ENCODE measurements at places on chromosomes 4 and X.
A peak's percentile ranks its signal among the peaks of the same experiment; 100 is the strongest.

DNA sequence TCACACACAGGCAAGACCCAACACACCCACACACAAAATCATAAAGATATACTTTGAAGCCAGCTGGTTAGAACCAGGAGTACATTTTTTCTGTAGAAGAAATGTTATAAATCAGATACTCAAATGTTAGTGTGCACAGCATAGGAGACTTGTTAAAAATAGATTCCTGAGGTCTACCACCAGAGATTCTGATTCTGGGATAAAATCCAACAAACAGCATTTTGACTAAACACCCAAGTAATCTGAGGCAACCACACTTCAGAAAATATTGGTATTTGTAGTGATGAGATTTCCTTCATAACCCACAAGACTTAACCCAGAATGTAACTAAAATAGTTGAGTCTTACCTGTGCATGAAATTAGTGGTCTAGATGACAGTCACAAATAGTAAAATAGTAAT is 301.8 kb downstream of the HNRNPD start:
- no peak for DNase-seq

- no peak for DNase-seq
Measured at GRCh38 chr4:106893903-106894302, 142.2 kb downstream of the DKK2 start.

GRCh38 chr4:37671072-37671471 is 15.1 kb downstream of the RELL1 start:
- no peak for DNase-seq

DNA sequence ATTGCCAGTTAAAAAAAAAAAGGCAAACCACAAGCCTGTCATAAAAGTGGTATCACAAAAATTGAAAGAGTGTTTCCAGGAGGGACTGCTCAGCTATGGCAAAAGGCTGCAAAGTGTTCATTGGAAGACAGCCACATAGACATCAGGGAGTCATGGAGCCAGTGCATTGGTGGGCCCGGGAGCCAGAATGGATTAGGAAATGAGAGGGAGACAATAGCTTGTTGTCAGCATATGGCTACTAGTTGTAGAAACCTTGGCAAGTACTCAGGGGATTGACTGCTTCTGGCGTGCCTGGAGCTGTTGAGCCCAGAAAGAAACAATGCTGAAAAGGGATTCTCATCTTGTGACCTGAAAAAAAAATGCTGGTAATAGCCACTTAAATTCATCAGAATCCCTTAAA is 5.0 kb downstream of the GAR1 start:
- no peak for DNase-seq

DNA sequence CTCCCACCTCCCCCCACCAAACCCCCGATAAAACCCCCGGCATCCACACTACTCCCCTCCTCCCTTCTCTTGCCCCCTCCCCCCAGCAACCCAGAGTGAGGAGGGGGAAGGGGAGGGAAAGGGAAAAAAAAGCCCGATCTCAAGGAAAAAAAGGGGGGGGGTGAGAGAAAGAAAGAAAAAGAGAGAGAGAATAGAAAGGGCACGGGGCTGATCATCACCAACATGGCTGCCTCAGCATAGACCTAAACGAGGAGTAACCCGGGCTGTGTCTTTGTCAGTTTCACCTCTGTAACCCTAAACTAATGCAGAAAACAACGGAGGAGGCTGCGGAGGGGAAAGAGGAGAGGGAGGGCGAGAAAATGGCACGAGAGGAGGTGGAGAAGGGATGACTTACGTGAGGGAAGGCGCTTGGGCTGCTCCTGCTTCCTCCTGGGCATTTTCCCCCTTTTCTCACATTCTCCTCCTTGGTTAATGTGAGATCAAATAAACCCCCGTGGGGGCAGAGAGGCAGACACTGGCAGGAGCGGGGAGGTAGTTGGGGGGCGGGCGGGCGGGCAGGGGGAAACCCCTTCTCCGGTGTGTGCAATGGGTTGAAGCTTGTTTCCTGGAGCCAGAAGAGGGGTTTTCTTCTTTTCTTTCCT is 532 bp downstream of the ZNF827 start:
- DNase-seq: peak; percentile 35

DNA sequence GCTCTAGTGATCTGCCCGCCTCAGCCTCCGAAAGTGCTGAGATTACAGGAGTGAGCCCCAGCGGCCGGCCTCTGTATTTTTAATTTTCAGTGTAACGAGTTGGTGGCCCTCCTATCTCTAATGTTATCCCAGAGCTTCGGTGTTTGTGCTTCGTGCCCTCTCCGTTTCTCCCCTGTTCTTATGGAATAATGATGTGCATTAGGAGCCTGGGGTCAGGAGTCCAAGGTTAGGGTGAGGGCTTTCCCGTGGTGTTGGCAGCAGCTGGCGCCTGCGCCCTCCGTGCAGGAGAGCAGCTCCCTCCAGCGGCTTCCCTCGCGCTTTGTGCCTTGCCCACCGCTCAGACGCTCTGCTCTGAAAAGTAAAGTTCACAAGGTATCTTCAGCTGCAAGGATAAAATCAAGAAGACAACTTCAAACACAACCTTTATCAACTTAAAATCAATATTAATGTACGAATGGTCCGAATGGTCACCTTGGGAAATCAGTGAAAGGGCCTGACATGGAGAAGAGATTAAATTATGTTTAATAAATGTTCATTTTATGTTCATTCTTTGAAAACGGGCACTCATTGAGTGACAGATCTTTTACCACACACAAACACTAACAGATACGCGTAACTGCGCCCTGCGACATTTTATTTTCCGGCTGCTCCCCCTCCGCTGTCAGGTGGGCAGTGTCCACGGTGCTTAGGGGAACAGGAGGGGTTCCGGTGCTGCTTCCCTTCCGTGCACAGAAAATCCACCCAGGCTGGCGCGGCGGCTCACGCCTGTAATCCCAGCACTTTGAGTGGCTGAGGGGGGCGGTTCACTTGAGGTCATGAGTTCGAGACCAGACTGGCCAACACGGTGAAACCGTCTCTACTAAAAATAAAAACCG is 62.4 kb downstream of the TRAPPC11 start:
- DNase-seq: peak; percentile 33

- no peak for DNase-seq
Measured at GRCh38 chr4:72709475-72709874, 140.5 kb upstream of the ADAMTS3 start.

- DNase-seq: no peak
Measured at GRCh38 chr4:108953941-108954340, 191.1 kb upstream of the ETNPPL start.

GRCh38 chrX:23980011-23980441 is 47.0 kb downstream of the KLHL15 start:
- no peak for DNase-seq

GRCh38 chr4:163493643-163494359 is 689 bp upstream of the TMA16 start:
- no peak for DNase-seq

DNA sequence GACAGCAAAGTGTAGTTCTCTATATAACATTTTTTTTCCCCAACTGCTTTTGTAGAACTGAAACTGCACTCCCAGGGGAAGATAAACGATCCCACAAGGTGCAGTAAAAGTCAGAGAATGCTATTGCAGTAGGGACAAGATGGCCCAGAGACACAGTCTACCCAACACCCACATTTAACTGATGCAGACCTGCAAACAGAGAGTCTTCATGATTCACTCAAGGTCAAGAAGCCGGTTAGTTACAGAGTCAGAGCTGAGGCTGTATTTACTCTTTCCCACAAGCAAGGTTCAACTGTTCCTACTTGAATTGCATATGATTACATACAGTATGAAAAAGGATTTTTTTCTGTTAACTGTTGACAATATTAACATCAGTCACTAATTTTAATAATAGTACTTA is 654.6 kb downstream of the IL1RAPL1 start:
- no peak for DNase-seq

DNA sequence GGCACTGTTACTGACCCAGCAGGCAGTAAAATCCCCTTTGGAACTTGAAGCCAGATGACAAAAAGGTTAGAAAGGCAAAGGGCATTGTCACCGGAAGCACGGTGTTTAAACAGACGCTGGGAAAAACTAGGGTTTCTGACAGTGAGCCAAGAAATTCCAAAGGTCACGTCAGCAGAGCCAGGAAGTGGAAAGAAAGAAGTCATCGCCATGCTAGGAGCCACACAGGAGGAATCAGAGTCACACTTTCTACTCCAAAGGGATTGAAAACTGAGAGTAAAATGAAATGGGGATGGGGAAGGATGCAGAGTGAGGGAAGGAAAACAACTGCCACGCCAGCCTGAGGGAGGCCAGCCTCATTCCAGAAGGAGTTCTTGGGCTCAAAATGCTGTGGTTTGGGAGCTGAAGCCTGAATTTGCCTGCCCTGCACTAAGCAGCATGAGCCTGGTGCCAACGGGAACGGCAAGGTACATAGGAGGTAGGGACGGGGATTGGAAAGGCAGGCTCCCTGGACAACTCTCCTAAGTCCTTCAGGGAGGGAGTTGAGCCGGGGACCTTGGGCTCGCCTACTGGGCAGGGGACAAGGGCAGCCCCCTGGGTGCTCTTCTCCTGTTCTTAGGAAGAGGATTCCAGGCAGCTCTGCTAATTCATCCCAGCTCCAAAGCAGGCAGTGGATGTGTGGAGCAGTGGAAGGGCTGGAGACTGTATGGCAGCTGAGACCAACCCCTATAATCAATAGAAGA is 66.8 kb downstream of the SOWAHB start:
- no peak for DNase-seq

DNA sequence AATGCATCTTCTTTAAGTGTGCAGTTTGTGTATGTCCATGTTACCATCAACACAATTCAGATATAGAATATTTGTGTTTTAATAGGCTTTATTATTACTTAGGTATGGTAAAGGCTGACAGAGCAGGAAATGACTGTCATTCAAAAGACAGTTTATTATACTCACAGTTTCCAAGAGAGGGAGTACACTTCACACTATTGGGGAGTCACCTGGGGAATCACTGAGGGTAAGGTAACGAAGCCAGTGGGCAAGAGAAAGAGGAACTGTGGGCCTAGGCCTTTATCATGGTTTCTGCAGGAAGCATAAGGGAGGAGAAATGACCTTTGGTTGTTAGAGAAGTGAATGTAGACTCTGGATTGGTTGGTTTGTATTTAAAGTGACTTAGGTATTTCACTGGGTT is 235.1 kb upstream of the HCCS start:
- DNase-seq: no peak

DNA sequence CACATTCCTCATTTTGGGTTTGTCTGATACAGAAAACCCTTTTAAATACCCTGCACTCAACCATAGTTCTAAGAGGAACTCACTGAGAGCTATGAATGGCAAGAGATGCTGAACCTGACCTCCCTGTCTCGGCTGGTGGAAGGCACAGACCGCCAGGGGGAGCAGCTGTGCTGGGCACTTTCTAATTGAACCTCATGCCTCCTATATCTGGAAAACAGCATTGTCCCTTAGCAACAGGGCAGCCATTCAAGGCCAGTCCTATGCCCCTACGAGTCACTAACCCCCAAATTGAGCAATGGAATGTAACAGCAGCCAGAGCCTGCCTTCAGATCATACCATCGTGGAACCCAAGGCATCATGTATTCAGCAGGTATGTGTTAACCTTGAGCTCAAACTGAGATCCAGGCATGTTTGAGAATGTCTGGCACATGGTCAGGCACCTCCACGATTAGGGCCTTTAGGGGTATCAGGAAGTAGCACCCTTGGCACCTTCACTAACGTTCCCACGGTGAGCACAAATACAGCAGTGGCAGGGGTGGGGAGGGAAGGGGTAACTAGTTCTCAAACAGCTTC is 5.1 kb downstream of the USP27X start:
- DNase-seq: peak; percentile 47

DNA sequence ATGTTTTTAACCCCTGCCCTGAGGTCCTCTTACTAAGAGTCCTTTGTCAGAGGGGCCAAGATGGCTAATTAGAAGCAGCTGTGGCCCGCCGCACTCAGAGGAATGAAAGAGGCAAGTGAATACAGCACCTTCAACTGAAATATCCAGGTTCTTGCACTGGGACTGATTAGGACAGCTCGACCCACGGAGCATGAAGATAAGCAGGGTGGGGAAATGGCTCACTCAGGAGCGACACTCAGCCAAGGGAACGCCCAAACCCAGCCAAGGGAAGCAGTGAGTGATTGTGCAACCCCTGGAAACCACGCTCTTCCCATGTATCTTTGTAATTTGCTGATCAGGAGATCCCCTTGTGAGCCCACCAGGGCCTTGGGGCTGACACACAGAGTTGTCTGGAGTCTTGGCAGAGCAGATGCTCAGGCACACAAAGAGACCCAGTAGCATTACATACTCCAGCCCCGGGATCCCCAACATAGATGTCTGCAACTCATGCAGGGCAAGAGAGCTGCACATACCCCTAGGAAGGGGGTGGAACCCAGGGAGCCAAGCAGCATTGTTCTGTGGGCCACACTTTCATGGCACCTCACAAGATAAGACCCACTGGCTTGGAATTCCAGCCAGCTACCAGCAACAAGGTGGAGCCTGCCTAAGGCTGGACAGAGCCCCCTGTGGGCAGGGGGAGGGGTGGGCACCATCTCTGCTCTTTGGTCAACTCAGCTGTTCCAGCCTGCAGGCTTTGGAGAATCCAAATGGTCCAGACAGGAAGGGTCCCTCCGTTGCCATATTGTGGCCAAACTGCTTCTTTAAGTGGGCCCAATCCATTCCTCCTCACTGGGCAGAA is 23.3 kb downstream of the F8A3 start:
- DNase-seq: no peak

DNA sequence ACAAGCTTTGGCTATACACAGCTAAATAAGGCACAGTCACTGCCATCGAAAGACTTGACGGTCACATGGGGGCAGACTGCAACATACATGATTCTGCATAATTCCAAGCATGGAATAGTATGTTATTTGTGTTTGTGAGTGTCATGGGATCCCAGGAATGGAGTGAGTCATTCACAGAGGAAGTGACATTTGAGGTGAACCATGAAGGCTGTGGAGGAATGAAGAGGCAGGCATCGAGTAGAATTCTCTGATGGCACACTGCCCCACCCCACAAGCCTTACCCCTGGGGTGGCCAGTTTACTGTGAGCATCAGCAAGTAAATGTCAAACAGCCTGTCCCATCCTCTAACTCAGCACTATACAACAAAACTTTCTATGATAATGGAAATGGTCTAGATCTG is 619.7 kb downstream of the MID1IP1 start:
- no peak for DNase-seq

DNA sequence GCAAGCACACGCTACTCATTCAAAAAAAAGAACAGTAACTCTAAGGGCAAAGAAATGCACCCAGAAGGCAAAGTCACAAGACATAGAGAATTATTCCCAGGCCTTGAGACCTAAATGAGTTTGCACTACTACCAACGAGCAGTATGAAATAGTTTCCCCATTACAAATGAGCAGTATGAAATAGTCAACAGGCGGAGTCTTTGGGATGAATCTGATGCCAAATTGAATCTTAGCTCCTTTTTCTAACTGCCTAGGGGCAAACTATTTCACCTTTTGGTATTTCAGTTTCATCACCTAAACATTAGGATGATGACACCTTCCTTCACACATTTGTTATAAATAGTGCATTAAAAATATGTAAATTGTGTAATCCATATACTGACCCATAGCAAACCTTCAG is 213.0 kb upstream of the FAT4 start:
- no peak for DNase-seq

GRCh38 chr4:82528074-82528473 is 33.7 kb downstream of the TMEM150C start:
- no peak for DNase-seq

- no peak for DNase-seq
Measured at GRCh38 chrX:257681-258289, 23.4 kb upstream of the PLCXD1 start.

All from activated CD4-positive, alpha-beta T cell treated with anti-CD3 and anti-CD28 coated beads, Interleukin-2, amount 50 U/mL, for 4 hours (primary cell).